ENCODE measurements at places on chromosomes 7 and 10. TPM values are rescaled to one million over a fixed set of nuclear protein-coding genes. Genes with fewer than 3 reads are reported as not detected.
A peak's percentile ranks its signal among the peaks of the same experiment; 100 is the strongest.

Gene PRSS1
- total RNA-seq, result 20.6 TPM

- H3K27ac ChIP-seq, result no peak overlapping the region
- H3K4me3 ChIP-seq, result no peak overlapping the region
- H3K36me3 ChIP-seq, result no peaks in the 10 kb centered on the region
- no peak for DNase-seq
These were observed 338.1 kb downstream of the WDR37 start for GRCh38 chr10:1394155-1394912.

DNA sequence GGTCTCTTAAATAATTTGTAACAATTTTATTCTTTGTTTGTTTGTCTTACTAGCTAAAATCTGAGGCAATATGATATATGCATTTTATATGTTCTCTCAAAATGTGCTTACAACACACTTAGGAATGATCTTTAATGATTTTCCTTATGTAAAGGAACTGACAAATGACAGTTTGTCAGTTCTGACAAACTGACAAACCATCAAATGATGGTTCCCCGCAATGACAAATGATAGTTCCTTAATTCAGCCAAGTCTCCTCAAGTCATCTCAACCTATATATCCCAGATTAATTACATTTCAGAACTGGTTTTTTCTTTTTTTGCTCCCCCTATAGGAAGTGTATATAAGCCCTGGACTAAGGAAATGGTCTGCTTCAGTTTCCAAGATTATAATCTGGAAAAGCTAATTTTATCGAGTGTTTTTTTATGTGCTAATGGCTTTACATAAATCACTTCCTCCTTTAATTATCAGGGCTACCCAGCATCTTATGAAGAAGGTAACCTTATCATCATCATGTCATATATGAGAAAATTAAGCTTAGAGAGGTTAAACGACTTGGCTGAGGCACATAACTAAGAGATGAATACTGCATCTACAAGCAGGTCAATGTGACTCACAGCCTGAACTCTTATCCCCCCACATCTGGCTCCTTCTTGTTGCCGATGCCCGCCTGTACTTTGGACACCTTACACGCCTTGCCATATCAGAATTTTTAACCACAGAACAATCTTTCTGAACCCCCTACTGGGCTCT is 75.1 kb downstream of the RELN start:
- no peaks in the 10 kb centered on the region for H3K27me3 ChIP-seq
- H3K27ac ChIP-seq, result no peak overlapping the region
- no peaks in the 10 kb centered on the region for H3K4me1 ChIP-seq
- H3K4me3 ChIP-seq, result no peak overlapping the region

Gene MNX1
- not detected for total RNA-seq

Gene UPK3B
- 31.4 TPM for total RNA-seq

- H3K4me3 ChIP-seq, result no peak overlapping the region
- no peaks in the 10 kb centered on the region for H3K4me1 ChIP-seq
- no peak for DNase-seq
- H3K27ac ChIP-seq, result no peak overlapping the region
- H3K36me3 ChIP-seq, result no peaks in the 10 kb centered on the region
These were observed 855.9 kb downstream of the GRID1 start for GRCh38 chr10:85510682-85511081.

Gene PMS2
- total RNA-seq, result 8.8 TPM

GRCh38 chr10:101267290-101267680 is 38.0 kb upstream of the LBX1 start:
- no peaks in the 10 kb centered on the region for H3K36me3 ChIP-seq
- no peaks in the 10 kb centered on the region for H3K27me3 ChIP-seq
- no peaks in the 10 kb centered on the region for H3K4me1 ChIP-seq
- H3K27ac ChIP-seq, result no peak overlapping the region

DNA sequence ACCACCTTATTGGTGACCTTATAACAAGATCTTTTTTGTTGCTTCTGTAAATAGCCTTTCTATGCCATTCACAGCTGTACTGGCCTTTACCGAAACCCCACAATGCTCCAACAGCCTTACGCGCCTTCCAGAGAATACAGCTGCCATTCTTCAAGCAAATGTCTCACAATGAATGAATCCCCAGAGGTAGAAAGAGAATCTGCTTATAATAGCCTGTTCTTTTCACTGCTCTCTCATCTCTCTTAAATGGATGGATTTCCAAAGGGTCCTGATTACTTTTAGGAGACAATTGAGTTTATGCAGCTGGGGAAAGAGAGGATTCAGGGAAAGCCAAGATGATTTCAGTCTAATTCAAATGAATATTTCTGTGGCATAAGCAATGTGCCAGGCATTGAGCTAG is 183.1 kb upstream of the PDE1C start:
- DNase-seq, result no peak
- H3K36me3 ChIP-seq, result no peaks in the 10 kb centered on the region

DNA sequence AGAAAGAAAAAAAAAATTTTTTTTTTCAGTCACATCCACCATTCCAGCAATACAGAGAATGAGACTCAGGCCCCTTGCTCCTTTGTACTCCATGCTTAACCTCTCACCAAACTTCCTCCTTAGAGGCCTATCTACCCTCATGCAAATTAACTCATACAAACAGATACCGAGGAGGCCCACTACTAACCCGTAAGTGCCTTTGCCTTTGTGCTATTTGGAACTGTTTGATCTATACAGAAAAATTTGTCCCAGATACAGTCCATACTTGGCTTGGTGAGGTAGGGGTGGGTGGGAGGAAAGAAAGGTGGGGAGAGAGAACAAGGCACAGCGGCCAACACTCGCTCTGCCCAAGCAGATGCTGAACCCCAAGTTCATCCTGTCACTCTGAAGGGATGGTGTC is 87.8 kb upstream of the DUSP5 start:
- H3K36me3 ChIP-seq, result no peaks in the 10 kb centered on the region
- no peaks in the 10 kb centered on the region for H3K27me3 ChIP-seq
- DNase-seq, result no peak
- peaks cover 13% of the 10 kb centered on the region for H3K4me1 ChIP-seq
- no peak overlapping the region for H3K27ac ChIP-seq
- H3K4me3 ChIP-seq, result no peak overlapping the region

GRCh38 chr7:150829426-150829825 is 22.9 kb upstream of the AOC1 start:
- H3K27ac ChIP-seq, result no peak overlapping the region
- H3K27me3 ChIP-seq, result no peaks in the 10 kb centered on the region
- no peak for DNase-seq
- no peaks in the 10 kb centered on the region for H3K36me3 ChIP-seq
- no peaks in the 10 kb centered on the region for H3K4me1 ChIP-seq
- H3K4me3 ChIP-seq, result no peak overlapping the region

DNA sequence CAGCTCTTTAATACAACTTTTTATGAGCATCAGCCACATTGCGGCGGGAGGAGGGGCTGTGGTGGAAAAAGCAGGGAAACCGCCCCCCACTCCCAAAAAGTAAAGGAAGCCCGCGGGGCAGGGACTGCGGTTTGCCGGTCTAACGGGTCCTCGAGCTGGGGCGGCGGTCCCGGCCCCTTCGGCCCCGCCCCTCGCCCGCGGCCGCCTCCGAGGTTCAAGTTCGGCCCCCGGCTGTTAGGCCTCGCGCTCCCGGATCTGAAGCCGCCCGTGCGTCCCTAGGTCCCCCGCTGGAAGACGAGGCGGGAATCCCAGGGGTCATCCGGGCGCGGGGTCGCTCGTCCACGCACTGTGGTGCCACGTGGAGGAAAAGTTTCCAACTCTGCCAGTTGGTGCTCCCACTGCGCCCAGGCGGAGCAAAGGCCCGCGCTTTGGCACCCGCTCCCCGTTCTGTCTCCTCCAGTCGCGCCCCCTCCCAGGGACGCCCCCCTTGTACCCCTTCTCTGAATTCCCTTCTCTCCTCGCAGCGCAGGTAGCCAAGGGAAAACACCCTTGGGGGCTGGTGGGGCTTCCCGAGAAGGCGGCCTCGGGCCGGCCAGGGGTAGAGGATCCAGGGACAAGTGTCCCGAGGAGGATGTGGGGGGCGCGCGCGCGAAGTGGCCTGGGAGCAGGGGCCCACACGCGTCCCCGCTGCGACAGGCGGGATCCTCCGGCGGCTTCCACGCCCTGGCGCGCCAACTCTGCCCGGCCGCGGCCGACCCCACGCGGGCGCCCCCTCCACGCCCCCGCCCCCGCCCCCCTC is 798 bp upstream of the AUTS2 start:
- no peaks in the 10 kb centered on the region for H3K36me3 ChIP-seq
- no peaks in the 10 kb centered on the region for H3K27me3 ChIP-seq
- peak overlapping the region; percentile 76 for H3K27ac ChIP-seq
- DNase-seq, result peak; percentile 45

DNA sequence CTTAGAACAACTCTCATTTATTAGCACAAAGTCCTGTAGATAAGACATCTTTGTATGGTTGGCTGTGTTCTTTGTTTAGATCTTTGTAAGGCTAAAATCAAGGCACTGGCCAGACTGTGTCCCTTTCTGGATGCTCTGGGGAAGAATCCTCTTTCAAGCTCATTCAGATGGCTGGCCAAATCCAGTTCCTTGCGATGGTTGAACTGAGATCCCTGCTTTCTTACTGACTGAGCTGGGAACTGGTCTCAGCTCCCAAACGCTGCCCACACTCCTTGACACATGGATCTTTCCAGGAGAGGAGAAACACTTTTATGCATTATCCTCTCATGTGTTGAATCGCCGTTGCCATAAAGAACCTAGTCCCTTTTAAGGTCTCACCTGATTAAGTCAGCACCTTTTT is 586.5 kb upstream of the IGFBP3 start:
- DNase-seq, result no peak
- H3K27me3 ChIP-seq, result no peaks in the 10 kb centered on the region
- no peak overlapping the region for H3K4me3 ChIP-seq

DNA sequence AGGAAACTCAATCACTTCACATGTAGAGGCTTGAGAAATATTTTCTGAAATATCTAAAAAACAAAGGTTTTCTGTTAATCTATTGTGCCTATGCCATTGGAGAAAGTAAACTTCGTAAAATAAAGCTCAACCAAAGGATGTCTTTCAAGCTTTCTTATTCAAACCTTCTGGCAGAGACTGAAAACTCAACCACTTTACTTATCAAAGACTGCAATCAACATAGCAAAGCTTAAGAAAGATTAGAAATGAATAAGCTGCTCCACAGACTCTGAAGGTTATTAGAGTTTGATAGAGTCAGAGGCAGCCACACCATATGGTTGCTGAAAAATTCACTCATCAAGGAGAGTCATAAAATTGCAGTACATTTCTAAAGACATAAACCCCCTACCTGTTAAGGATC is 245.8 kb upstream of the MEOX2 start:
- no peak for DNase-seq
- H3K27me3 ChIP-seq, result no peaks in the 10 kb centered on the region
- H3K4me1 ChIP-seq, result no peaks in the 10 kb centered on the region
- no peak overlapping the region for H3K27ac ChIP-seq
- H3K36me3 ChIP-seq, result no peaks in the 10 kb centered on the region

Data from upper lobe of left lung (tissue), 6 donors.